Testis (tissue), 5 donors: ENCODE measurements at places on chromosomes 6 and 20. TPM values are rescaled to one million over a fixed set of nuclear protein-coding genes. Genes with fewer than 3 reads are reported as not detected.

Gene XKR7
- polyA plus RNA-seq: 0.96 TPM

Gene OR2B6
- not detected for polyA plus RNA-seq

Gene KLHDC3
- polyA plus RNA-seq: 422 TPM

Gene RCAN2
- polyA plus RNA-seq: 17.4 TPM

Gene SOX4
- 16.1 TPM for polyA plus RNA-seq

Gene DEFB126
- not detected for polyA plus RNA-seq
